ENCODE measurements at places on chromosomes 7 and 10. TPM values are rescaled to one million over a fixed set of nuclear protein-coding genes. Genes with fewer than 3 reads are reported as not detected.

Gene CFAP46
- not detected for total RNA-seq

Gene ANKRD61
- total RNA-seq: not detected

DNA sequence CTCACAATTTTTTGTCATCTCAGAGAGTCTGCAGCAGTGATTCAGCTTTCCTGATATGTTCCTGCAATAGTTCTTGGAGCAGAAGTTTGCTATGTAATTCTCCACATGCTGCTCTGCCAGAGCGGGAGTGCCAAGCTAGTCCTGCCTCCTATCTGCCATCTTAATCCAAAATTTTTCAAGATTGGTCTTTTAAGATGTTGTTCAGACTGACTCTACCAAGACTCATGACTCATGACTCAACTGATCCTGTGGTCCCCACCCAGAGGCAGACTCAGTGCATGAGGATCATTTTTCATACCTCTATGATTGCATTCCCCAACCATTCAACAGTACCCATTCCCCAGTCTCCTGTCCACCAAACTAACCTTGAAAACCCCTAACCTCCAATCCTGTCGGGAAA lies 470.8 kb downstream of the INHBA start:
- H3K27ac ChIP-seq: no peak overlapping the region
- no peak for DNase-seq
- no peaks in the 10 kb centered on the region for H3K36me3 ChIP-seq
- no peaks in the 10 kb centered on the region for H3K4me1 ChIP-seq

Gene OPN4
- total RNA-seq: not detected

DNA sequence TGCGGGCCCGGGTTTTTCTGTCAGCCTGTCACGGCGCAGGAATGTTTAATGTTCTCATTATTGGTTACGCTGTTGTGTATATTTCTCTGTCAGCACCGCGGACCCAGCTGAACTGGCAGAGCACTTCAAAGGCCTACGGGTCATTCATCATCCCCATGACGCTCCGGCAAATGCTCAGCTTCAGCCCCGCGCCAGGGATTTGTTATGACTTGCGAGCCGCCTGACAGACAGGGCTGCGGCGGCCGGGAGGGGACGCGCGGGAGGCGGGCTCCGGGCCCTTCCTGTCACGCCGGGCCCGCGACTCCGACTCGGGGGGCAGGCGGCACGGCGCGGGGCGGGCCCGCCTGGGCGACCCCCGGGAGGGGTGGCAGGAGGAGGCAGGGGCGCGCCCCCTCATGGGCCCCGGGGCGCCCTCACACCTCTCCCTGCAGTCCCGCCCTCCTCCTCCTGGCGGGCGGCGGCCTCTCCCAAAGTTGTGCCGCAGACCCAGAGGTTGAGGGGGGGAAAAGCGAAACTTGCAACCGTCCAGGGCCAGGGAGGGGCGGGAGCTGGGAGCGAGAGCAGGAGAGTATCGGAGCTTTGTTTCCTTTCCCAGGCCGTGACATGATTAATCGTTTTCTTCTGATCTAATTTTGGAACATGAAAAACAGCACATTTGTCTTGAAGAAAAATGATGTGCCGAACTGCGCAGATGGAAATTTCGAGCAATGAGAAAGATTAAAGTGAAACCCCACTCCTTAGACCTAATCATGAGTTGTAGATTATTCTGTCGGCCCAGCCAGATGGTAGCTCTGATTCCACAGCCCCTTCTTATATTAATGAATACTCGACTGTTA lies 59.3 kb upstream of the COMTD1 start:
- no peaks in the 10 kb centered on the region for H3K36me3 ChIP-seq
- H3K27ac ChIP-seq: no peak overlapping the region
- DNase-seq: peak; percentile 77
- H3K4me3 ChIP-seq: peak overlapping the region; percentile 82
- peaks cover 19% of the 10 kb centered on the region for H3K27me3 ChIP-seq

DNA sequence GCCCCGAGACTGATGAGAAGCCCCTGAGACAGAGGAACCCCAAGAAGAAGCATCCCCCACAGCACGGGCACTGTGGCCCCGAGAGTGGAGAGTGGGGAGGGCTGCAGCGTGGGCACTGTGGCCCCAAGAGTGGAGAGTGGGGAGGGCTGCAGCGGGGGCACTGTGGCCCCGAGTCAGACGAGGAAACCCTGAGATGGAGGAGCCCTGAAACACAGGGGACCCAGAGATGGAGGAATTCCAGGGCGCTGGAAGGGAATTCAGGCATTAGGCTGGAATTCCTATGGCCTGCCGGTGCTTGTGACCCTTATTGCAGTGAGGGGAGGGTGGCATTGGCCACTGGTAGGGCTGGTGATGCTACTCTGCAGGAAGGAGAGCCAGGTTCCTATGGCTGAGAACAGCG lies 168.6 kb upstream of the SHH start:
- no peak for DNase-seq
- H3K4me3 ChIP-seq: no peak overlapping the region
- H3K27ac ChIP-seq: no peak overlapping the region
- H3K4me1 ChIP-seq: no peaks in the 10 kb centered on the region

Gene LRGUK
- 0.17 TPM for total RNA-seq

Gene OR6V1
- total RNA-seq: not detected

DNA sequence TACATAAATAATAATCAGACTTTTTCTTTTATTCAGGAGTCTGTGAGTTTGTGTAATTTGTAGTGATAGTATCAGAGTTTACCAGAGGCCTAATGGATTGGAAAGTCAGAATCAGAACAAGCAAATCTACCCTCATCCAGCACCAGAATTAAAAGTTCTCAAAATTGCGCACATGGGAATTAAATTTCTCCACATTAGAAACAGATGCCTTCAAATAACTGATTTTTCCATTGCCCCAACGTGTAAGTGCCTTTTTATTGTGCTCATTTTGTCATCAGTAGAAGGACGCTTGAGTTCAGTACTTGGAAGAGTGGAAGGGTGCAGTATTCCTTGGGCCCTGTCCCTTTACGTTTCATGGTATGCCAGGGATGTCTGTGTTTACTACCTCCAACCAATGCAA lies 32.8 kb downstream of the BICC1 start:
- H3K27me3 ChIP-seq: peaks cover 6% of the 10 kb centered on the region
- H3K4me3 ChIP-seq: no peak overlapping the region
- H3K4me1 ChIP-seq: no peaks in the 10 kb centered on the region

DNA sequence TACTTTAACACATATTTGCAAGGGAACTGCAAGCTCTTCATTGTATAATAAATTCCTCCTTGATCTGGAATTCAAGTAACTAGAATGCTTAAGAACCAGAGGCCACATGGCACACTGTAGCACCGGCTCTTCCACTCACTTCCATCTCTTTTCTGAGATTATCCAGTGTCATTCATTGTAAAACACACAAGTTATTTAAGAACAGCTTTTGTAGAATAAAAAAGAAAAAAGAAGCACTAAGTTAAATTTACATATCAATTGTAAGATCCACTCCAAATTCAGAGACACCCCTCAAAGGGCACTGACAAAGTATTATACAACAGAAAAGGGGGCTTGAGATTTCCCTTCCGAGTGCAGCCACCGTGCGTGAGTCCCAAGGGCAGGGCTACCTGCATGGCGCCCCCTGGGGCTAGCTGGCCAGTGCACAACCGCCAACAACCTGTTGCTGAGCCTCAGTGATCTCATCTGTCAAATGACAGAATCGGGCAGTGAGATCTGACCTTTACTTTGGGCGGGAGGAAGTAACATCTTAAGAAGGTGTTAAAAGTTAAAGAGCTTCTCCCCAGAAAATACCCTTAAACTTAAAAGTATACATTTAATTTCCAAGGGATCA lies 12.5 kb downstream of the GLI3 start:
- DNase-seq: no peak
- no peak overlapping the region for H3K4me3 ChIP-seq
- no peak overlapping the region for H3K27ac ChIP-seq
- peaks cover 5% of the 10 kb centered on the region for H3K4me1 ChIP-seq
- H3K36me3 ChIP-seq: no peaks in the 10 kb centered on the region

- H3K4me1 ChIP-seq: peaks cover 3% of the 10 kb centered on the region
- no peaks in the 10 kb centered on the region for H3K27me3 ChIP-seq
- H3K27ac ChIP-seq: no peak overlapping the region
- peaks cover 10% of the 10 kb centered on the region for H3K36me3 ChIP-seq
- H3K4me3 ChIP-seq: no peak overlapping the region
Observed at GRCh38 chr10:97666992-97667391, 20.0 kb downstream of the AVPI1 start.

Gene MACROH2A2
- 9.3 TPM for total RNA-seq

- no peak overlapping the region for H3K4me3 ChIP-seq
- no peaks in the 10 kb centered on the region for H3K4me1 ChIP-seq
Observed at GRCh38 chr10:24779737-24780136, 56.0 kb upstream of the ARHGAP21 start.

DNA sequence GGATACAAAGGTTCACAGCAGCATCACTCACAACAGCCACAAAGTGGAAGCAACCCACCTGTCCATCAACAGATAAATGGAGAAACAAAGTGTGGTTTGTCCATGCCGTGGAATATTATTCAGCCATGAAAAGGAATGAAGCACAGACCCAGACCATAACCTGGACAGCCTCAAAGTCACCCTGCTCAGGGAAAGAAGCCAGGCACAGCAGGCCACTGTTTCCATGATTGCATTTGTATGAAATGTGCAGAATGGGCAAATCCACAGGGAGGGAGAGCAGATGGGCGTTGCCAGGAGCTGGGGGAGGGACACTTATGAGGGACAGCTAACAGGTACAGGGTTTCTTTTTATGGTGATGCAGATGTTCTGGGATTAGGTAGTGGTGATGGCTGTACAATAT lies 30.3 kb downstream of the FOXL3 start:
- no peaks in the 10 kb centered on the region for H3K36me3 ChIP-seq
- no peaks in the 10 kb centered on the region for H3K4me1 ChIP-seq
- peaks cover 12% of the 10 kb centered on the region for H3K27me3 ChIP-seq
- no peak overlapping the region for H3K4me3 ChIP-seq

GRCh38 chr7:44132039-44132438 lies 8.7 kb upstream of the POLD2 start:
- H3K27me3 ChIP-seq: peaks cover 16% of the 10 kb centered on the region
- H3K36me3 ChIP-seq: no peaks in the 10 kb centered on the region
- H3K4me3 ChIP-seq: no peak overlapping the region
- peaks cover 14% of the 10 kb centered on the region for H3K4me1 ChIP-seq

DNA sequence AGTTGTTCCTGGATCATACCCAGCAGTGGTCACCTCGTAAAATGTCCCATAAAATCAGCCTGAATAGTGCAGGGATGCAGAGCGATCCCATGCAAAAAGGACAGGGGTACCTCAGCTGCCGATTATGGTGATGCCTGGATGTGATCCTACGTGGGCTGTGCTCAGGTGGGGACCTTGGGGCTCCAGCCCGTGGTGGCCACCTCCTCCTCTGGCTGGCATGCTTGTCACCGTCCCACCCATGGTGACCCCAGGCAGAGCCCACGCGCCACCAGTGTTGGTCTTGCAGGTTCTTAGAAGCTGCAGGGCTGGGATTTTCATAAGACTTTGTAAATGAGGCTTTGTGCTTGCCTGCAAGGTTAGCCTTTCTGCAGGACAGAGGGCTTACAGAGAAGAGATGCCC lies 97.2 kb downstream of the GLRX3 start:
- H3K27ac ChIP-seq: no peak overlapping the region
- peaks cover 14% of the 10 kb centered on the region for H3K27me3 ChIP-seq
- H3K36me3 ChIP-seq: no peaks in the 10 kb centered on the region
- no peak for DNase-seq
- no peaks in the 10 kb centered on the region for H3K4me1 ChIP-seq

DNA sequence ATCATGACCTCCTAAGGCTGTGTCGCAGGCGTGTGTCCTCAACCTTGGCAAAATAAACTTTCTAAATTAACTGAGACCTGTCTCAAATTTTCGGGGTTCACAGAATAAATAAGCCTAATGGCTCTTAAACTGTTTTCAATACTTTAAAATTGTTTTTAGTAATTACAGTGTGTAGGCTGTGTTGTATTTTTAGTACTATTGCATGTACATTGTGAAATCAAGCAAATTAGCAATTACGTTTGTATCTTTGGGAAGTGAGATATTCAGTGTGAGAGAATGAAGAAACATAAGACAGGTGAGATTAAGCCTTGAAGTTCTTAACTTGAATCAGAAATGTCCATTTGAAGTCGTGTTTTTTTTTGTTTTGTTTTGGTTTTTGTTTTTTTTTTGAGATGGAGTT lies 4.8 kb upstream of the AKR1B10 start:
- H3K27ac ChIP-seq: no peak overlapping the region
- DNase-seq: no peak

Gene OR2A7
- total RNA-seq: 2.1 TPM

DNA sequence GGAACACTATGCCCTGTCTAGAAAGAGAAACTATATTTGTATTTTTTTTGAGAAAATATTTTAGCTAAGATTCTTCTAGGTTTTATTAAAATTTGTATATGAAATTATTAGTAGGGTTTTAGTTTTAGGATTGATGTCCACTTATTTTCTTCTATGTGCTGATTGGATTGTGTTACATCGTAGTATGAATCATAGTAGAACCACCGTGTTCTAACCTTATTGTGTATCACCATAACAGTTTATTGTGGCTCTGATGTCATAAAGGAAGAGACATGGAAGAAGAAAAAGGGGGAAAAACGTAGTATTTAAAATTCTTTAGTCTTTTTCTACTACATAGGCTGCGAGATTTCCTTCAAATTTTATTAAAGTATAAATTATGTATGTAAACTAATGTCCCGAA lies 1.9 kb downstream of the AGBL3 start:
- no peaks in the 10 kb centered on the region for H3K27me3 ChIP-seq
- no peak overlapping the region for H3K27ac ChIP-seq
- H3K4me3 ChIP-seq: peak overlapping the region; percentile 48
- peaks cover 42% of the 10 kb centered on the region for H3K4me1 ChIP-seq
- DNase-seq: no peak

DNA sequence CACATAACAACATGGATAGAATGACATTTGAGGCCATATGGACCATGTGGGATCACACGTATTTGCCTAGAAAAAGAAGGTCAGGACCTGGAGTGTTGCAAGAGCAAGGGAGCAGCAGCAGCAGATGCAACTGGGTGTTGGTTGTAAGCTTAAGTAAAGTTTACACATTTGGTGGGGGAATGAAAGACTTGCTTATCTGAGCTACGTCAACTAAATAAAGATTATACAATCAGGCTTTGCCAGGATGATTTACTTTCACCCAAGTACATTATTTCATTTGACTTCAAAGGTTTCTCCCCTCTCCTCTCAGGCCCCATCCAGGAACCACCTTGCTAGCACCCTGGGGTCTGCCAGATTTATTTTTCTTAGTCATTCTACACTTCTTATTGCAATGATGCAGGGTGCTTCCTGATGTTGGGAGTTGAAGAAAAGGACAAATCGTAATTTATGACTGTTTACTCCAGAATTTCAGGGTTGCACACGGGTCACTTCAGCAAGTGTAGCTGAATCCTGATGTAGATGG lies 591.9 kb upstream of the IGFBP3 start:
- H3K4me3 ChIP-seq: no peak overlapping the region
- no peaks in the 10 kb centered on the region for H3K36me3 ChIP-seq
- no peak overlapping the region for H3K27ac ChIP-seq
- no peaks in the 10 kb centered on the region for H3K4me1 ChIP-seq
- H3K27me3 ChIP-seq: no peaks in the 10 kb centered on the region

Gene ELN
- not detected for total RNA-seq

GRCh38 chr7:4052130-4052529 lies 630.0 kb upstream of the FOXK1 start:
- no peak overlapping the region for H3K27ac ChIP-seq
- no peaks in the 10 kb centered on the region for H3K36me3 ChIP-seq
- H3K27me3 ChIP-seq: no peaks in the 10 kb centered on the region
- no peaks in the 10 kb centered on the region for H3K4me1 ChIP-seq
- no peak overlapping the region for H3K4me3 ChIP-seq
- no peak for DNase-seq

- peaks cover 3% of the 10 kb centered on the region for H3K4me1 ChIP-seq
- H3K27ac ChIP-seq: no peak overlapping the region
- no peak for DNase-seq
Observed at GRCh38 chr7:156021471-156021870, 209.2 kb upstream of the SHH start.

Gene IFIT1B
- not detected for total RNA-seq

Gene AMZ1
- total RNA-seq: 0.17 TPM
